ENCODE measurements at places on chromosomes 11 and 22.

GRCh38 chr11:83689144-83689780, 403.1 kb upstream of the CCDC90B start:
- DNase-seq = no peak

- no peak for DNase-seq
Measured at GRCh38 chr11:12210200-12210599, 99.8 kb downstream of the MICAL2 start.

GRCh38 chr22:32800994-32801536, 440 bp upstream of the TIMP3 start:
- DNase-seq = no peak

GRCh38 chr22:22974795-22975580, 87.4 kb downstream of the IGLL5 start:
- no peak for DNase-seq

- no peak for DNase-seq
Measured at GRCh38 chr11:69219991-69220390, 64.3 kb downstream of the SMIM38 start.

GRCh38 chr22:37981282-37982011, 2.9 kb downstream of the SOX10 start:
- DNase-seq = no peak

- no peak for DNase-seq
Measured at GRCh38 chr11:74493791-74494630, 487 bp upstream of the LIPT2 start.

DNA sequence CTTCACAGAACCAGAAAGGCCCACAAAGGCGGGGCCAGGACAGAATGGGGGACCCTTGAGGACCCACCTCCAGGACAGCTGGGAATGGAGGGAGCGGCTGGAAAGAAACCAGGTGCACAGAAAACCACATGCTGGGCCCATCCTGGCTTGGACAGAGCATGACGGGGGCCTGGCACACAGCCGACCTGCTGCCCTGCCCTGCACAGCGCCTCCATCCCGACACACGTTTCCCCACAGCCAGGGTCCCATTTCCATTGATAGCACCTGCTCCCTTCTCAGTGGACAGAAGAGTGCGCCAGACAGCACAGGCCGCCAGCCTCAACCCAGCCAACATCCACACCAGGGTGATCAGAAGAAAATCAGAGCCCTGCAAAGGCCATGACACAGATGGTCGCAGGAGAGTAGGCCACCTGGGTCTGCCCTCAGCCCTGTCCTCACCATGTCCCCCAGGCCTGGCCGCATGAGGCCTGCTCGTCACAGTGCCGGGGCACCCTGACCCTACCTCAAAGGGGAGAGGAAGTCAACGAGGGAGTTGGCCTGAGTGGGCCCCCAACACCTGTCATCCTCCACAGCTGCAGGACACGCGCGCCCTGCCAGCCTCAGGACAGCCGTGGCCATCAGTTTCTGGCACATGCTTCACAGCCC, 28.1 kb downstream of the BRD1 start:
- DNase-seq = no peak

DNA sequence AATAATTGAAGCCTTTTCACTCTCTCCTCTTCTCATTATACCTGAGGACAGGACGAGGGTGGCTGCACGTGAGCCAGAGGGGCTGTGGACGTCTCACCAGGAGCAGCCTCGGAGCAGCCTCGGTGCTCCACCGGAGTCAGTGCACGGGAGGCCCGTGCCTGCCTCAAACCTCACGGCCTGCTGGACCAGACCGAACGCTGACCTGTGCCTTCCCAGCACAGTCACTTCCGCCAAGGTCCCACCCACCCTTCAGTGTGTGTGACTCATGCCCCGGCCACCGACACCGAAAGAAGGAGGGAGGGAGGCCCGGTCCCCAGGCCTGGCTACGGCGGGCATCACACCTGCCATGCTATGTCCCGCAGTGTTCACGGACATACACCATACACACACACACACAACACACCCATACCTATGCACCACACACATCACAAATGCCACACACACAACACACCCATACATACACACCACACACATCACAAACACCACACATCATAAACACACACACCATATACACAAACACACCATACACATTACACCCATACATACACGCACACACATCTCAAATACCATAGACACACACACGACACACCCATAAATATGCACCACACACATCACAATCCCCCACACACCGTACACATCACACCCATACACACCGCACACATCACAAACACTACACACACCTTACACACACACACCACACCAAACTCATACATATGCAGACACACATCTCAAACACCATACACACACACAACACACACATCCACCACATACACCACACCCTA, 1506.5 kb downstream of the TBC1D22A start:
- no peak for DNase-seq

DNA sequence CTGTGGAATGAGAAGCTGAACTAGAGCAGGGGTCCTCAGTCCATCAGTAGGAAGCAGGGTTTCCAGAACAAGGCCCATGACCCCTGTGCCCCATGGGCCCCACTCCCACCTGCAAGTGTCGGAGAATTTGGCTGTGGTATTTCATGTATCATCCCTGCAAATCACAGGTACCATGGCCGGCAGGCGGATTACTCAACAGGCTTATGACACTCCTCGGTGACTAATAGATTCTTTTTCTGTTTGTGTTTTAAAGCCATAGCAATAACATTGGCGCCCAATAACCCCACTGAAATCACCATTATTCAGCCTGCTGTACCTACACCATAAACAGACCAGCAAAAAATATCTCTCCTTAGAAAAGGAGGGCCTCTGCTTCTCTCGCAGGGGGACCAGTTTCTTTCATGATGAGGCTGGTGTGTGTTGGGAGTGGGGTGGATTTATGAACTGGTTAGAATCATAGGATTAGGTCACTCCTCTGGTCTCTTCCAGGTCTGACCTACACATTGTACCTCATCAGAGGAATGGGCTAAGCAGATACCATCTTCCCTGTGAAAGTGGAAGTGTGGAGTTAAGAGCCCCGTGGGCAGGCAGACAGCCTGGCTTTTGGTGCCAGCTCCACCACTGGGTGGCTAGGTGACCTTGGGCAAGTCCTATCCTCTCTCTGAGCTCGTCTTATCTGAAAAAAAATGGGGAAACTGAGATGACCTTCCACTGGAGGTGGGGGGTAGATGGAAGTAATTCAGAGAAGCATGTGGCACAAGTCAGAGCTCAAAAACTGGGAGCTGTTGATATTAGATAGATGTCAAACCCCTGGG, 60.2 kb upstream of the WNT11 start:
- no peak for DNase-seq

DNA sequence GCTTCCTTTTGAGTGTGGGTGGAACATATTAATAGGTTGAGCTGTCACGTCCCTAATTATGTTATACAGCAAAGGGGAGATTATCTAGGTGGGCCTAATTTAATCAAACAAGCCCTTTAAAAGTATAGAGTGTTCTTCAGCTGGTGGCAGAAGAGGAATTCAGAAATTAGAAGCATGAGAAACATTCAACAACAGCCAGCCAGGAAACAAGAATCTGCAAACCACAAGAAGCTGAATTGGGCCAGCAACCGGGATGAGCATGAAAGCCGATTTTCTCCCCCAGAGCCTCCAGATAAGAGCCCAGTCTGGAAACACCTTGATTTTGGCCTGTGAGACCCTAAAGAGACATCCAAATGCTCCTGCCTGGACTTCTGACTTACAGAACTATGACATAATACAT, 105.8 kb upstream of the LDLRAD3 start:
- no peak for DNase-seq

DNA sequence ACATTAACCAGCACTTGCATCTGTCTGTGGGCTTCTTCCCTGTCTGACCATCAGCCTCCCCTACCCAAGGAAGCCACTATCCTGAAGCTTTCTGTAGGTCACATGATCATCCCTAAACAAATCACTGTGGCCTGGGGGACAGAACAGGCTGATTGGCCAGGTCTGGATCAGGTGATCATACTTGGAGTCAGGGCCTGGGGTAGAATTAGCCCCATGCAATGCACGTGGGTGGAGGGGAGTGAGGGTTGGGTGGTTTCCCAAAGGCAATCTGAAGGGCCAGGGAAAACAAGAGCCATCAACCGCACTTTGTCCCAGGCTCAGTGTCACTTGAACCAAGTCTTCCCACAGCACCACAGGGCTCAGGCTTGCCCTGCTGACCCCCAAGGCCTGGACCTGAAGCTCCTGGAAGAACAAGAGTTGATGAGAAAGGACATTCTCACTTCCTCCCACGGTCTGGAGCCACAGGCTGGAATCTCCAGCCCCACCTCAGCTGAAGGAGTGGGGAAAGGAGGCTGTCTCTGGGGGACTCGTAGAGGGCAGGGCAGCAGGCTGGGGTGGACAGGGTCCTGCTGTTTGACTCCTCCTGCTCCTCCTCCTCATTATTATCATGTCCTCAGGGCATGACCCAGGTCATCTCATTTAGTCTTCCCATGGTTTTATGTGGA, 31.5 kb upstream of the TSPAN18 start:
- DNase-seq = no peak

DNA sequence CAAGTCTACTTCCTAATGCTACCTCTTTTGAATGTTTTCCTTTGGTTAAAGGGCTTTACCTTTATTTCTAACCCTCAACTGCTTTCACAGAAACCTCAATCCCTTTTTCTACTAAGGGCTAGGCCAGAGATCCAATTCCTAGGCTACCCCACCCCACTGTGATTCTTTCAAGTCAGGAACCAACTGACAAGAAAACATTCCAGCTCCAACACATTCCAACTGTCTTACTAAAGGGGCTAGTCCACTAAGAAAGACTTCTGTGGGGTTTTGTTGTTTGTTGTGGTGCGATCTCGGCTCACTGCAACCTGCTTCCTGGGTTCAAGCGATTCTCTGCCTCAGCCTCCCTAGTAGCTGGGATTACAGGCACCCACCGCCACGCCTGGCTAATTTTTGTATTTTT, 151.3 kb downstream of the APOL5 start:
- no peak for DNase-seq

DNA sequence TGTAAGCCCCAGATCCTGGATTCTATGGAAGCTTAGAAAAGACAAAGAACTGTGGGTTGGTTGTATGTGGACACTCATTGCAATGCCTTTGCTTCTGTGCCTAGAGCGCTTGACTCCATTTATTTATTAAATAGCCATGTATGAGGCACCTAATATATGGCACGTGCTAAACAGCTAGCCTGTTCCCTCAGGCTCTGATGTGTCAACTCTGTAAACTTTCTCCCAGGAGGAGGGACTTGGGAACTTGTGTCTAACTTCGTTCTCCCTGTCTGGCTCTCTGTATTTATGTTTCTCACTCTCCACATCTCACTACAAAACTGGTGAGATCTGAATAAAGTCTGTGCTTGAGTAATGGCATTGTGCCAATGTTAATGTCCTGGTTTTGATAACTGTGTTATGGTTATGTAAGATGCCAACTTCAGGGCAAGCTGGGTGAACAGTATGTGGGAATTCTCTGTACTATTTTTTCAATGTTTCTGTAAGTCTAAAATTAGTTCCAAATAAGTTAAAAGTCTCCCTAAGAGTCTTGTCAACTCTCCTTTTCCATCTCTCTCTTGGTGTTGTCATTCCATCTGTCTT, 34.1 kb upstream of the ZBTB16 start:
- DNase-seq = no peak

DNA sequence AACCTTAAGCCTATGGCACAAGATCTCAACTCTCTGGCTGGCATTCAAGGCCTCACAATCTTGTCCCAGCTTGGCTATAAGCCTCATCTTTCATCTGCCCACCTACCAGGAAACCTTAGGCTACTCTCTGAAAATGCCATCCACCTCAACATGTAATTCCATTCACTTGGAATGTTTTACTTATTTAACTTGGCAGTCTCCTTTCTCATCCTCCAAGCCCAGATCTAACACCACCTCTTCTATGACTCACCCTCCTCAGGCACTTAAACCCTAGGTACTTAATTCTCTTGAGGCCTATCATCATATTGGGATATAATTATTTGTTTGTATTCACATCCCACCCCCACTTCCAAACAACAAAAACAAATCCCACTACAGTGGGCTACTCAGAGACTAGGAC, 15.0 kb downstream of the POGLUT3 start:
- DNase-seq = no peak

GRCh38 chr11:112279901-112280267, 19.2 kb upstream of the PLET1 start:
- peak; percentile 79 for DNase-seq

- DNase-seq = no peak
Measured at GRCh38 chr11:41935241-41935640, 475.8 kb upstream of the LRRC4C start.

GRCh38 chr11:17859552-17859951, 125.0 kb downstream of the KCNC1 start:
- no peak for DNase-seq

GRCh38 chr11:19559746-19560145, 152.9 kb upstream of the NAV2 start:
- no peak for DNase-seq

GRCh38 chr11:55726715-55727324, 46.4 kb upstream of the OR5D13 start:
- DNase-seq = peak; percentile 62

DNA sequence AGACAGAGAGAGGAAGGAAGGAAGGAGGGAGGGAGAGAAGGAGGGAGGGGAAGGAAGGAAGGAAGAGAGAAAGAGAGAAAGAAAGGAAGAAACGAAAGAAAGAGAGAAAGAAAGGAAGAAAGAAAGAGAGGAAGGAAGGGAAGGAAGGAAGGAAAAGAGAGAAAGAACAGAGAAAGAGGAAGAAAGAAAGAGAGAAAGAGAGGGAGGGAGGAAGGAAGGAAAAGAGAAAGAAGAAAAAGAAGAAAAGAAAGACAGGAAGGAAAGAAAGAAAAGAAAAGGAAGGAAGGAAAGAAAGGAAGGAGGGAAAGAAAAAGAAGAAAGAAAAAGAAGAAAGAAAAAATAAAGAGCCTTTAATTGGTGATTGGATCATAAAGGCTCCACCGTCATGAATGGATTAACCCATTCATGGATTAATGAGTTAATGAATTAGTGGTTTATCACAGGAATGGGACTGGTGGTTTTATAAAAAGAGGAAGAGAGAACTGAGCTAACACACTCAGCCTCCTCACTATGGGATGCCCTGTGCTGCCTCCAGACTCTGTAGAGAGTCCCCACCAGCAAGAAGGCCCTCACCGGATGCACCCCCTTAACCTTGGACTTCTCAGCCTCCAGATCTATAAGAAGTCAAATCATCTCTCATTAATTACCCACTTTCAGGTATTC, 9.0 kb upstream of the PLAAT2 start:
- peak; percentile 54 for DNase-seq

All from Karpas-422 (cell line).